Choroid plexus epithelial cell (primary cell): ENCODE measurements at places on chromosomes 2 and 18.
A peak's percentile ranks its signal among the peaks of the same experiment; 100 is the strongest.

- peak; percentile 67 for DNase-seq
Measured at GRCh38 chr2:11582862-11583752, 49.3 kb downstream of the GREB1 start.

DNA sequence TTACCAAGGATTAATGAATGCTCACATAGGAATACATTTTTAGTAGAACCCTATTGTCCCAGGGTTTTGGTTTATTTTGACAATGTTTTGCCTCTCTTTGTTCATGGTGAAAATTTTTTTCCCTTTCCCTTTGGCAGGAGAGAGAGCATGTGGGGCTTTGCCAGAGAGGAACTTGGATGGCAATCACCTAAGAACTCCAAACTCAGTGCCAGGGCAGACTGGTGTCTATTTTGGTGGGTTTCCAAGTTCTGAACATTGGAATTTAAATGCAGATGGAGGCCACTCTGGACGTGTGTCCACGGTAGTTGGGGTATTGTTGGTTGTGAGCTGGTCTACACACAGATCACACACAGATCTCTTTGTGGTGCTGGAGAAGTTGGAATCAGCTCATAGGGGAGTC is 2091.1 kb upstream of the PIK3C3 start:
- no peak for DNase-seq

DNA sequence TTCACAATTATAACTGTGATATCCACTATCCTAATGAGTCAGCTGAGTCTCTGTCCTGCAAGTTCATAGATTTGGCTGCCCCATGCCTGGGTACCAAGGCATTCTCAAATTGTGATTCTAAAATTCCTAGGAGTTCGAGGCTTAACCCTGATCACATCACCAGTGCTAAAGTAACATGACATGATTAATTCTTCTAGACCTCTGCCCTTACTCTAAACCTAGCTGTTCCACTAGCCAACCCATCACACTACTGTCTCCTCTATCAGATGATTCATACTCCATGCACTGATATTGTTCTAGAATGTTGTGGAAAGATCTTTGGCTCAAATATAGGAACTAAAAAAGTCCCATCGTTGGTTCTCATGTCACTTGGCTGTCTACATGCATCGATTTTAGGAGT is 487.6 kb downstream of the PIK3C3 start:
- no peak for DNase-seq

DNA sequence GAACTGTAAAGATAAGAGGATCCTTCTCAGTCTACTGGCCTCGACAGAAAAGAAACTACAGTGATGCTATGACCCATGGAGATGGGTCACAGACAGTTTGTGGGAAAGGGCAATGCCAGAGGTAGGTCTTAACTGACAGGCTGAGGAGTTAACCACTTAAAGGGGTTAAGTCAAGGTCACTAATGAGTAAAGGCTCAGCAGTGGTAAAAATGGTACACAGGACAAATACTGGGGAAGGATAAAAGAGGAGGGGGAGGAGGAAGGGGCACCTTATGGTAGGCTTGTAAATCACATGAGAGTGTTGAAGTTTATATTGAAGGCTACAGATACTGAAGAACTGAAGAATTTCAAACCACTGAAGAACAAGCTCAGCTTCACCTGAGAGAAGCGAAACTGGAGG is 9.9 kb downstream of the IER3IP1 start:
- DNase-seq = peak; percentile 5

DNA sequence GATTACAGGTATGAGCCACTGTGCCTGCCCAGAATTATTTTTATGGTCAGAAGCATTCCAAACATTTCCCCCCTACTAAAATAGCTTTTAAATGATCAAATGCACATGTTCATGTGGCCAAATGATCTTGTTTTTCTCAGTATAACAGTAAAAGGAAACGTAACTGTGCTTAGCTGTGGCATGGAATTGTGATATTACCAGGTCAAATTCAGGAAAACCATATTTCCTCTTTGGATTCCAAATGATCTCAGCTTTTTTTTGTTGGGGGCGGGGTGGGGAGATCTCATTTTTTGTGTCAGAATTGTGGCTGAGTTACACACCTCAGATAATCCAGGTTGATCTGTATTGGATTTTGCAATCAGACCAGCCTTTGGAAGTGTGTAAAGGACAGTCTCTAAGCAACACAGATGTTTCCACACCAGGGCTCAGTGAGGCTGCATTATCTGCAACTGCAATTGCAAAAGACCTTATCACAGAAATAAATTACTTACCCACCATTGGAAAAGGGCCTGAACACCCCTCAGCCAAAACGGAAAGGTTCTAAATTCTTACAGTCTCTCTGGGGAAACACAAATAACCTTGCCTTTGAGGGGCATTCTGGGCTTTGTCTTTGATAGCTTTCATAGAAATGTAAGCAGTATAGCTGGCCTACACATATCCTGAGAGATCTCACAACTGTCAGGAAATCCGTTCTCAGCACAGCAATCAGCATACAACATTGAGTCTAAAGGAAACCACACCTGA is 8.4 kb downstream of the CASP10 start:
- DNase-seq = peak; percentile 58

- no peak for DNase-seq
Measured at GRCh38 chr18:26421931-26422330, 126.4 kb downstream of the KCTD1 start.

DNA sequence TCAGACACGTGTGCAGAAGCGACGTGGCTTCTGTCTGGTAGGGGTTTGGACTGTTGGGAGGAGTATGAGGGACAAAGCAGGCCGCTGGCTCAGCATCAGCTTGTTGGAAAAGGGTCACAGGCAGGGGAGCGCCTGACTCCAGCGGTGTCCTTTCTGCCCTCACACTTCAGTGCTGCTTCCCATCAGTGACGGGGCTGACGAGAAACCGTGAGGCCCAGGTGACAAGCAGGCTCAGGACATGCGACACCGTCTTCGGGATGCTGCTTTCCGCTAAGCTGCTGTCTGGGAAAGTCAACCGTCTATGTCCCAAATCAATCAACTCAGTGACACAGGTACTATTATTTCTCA is 90.5 kb downstream of the USP40 start:
- DNase-seq = no peak

DNA sequence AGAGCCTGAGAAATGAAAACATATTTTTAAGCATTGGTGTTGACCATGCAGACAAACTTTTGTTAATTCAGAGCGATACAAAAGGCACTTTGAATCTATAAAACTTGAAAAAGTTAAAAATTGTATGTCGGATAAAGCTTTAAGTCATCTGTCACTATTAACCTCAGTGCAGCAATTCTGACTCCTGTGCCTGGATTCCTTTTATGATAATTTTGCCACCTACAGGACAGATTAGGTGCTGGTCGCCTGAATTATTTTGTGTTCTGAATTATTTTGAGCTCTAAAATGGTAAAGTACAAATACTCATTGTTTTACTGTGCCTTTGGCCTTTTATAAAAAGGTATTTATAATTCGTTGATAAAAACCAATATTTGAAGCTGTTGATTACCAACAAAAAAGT is 19.4 kb upstream of the RNF138 start:
- DNase-seq = peak; percentile 36

DNA sequence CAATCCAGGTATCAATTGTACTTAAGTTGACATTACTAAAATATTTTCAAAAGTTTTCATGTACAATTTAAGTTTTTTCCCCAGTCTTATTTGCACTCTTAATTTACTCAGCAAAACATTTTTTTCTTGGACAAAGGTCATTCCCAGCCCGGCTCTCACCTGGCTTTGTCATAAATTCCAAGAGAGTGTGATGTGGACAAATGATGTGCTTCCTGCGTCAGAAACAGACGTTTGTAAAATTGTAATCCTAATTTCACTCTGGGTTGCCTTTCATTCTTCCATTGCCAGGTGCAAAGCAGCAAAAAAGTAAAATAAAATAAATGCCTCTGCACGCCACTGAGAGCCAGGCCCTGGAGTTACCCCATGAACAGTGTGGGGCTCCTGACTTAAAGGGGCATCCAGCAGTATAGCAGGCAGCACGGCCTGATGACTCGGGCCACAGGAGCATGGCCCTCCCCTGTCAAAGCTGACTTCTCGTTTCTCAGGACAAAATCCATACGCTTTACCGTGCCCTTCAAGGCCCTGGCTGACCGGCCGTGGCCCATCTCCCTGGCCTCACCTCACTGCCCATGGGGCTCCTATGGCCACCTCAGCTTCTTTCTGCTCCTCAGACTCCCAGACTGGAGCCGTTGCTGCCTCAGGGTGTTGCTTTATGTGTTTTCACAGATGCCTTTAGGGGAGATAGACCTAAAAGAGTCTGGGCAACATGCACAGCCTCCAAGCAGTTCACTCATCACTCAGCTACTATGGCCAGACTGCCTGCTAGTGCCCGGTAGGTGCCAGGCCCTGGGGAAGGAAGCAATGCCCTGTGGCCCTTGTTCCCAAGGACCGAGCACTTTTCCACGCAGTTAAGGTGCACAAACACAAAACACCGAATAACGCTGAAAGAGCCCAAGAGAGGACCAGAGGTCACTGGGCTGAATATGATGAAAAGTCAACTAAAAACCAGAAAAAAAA is 7.6 kb upstream of the TMEM185B start:
- no peak for DNase-seq

DNA sequence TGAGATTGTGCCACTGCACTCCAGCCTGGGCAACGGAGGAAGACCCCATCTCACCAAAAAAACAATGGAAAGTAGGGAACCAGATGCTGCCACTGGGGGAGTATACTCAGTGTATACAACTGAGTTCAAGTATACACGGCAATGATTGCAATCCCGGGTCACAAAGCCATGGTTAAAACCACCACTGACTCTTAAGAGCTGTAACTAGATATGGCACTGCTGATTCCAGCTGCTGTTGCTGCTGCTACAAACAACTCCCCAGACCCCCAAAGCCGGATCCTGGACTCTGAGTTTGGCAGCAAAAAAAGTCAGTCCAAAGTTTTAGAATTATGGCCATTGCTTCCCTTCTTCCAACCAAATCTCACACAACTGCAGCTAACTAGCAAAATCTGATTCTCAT is 43.7 kb upstream of the COX7A2L start:
- DNase-seq = no peak

DNA sequence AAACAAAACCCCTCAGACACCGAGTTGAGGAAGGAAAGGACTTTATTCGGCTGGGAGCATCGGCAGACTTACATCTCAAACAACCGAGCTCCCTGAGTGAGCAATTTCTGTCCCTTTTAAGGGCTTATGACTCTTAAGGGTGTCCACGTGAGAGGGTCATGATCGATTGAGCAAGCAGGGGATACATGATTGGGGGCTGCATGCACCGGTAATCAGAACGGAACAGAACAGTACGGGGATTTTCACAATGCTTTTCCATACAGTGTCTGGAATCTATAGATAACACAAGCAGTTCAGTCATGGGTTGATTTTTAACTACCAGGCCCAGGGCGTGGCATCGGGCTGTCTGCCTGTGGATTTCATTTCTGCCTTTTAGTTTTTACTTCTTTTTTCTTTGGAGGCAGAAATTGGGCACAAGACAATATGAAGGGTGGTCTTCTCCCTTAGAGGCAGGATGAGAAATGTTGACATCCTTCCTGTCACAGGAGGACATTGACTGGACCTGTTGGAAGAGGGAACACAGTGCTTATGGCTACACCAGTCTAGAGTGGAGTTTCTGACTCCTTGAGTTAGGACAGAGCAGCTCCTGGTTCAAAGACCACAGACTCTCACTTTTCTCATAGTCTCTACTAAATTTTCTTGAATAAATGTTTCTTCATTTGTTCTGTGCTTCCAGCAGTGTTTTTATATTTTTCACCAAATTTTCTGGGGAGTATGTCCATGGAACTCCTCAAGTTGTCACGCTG is 35.8 kb downstream of the SPOPL start:
- DNase-seq = no peak

- DNase-seq = no peak
Measured at GRCh38 chr2:155663265-155663664, 669.3 kb downstream of the NR4A2 start.

- no peak for DNase-seq
Measured at GRCh38 chr2:86513948-86514660, 49.1 kb downstream of the CHMP3 start.

DNA sequence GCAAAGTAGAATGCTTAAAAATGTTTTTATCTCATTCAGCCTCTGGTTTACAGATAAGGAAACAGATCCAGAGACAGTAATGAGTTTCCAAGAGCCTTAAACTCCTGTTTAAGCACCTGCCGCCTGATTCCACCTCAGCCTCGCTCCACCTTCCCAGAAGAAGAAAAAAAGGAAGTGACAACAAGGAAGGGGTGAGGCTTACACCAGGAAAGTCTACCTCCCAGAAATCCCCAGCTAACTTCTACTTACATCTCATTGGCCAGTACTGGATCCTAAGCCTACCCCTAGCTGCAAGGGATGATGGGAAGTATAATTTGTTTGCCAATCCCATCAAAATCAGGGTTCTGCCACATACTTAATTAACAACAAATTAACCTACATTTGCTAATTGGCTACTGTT is 15.3 kb upstream of the ARID5A start:
- DNase-seq = no peak

- DNase-seq = no peak
Measured at GRCh38 chr2:62313449-62314227, 117.7 kb downstream of the B3GNT2 start.

DNA sequence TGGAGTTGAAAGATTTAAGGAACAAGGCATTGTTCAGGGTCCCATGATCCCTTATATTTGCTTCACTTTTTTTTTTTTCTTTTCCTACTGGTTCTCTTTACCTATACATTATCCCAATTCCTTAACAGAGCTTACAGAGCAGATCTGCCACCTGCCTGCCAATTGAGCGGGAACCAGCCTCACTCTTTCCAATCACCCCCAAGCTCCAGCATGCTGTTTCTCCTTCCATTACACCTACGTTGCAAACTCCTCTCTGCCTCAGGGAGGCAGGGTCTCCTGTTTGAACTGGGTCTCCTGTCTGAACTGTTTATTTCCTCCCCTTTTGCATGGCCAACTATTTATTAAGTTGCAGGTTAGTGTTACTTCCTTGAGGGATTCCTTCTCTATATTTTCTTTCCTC is 77.2 kb upstream of the SLC38A11 start:
- no peak for DNase-seq

DNA sequence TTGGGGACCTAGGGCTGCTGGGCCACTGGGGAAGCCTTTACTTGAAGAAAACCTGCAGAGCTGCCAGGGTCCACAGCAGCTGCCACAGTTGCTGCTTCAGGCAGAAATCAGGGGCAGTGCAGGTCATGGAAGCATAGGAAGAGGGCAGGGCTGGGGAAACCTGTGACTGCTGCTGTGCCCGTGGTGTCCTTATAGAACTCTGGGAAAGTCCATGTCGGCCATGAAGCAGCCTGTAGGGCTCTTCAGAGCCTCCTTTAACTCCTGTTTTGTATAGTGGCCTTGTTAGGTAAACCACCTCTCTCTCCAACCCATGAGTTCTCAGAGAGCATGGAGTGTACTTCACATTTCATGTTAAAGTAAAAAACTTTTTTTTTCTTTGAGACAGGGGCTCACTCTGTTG is 62.1 kb downstream of the SMAD4 start:
- no peak for DNase-seq
